ENCODE measurements at places on chromosomes 3 and 15. TPM values are rescaled to one million over a fixed set of nuclear protein-coding genes. Genes with fewer than 3 reads are reported as not detected.

Gene HCLS1
- 0.06 TPM for polyA plus RNA-seq

Gene SOX14
- polyA plus RNA-seq: not detected

DNA sequence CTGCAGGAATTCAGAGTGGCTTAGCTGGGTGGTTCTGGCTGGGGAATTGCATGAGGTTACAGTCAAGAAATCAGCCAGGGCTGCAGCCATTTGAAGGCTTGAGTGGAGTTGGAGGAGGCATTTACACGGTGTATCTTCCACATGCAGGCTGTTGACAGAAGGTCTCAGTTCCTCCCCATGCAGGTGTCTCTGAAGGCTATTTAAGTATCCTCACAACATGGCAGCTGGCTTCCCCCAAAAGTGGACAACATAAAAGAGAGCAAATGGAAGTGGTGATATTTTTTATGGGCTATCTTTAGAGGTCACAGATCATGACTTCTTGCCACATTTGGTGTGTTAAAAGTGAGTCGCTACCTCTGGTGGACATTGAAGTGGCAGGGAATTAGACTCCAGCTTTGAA lies 60.1 kb upstream of the SPRED1 start:
- no peak for DNase-seq

DNA sequence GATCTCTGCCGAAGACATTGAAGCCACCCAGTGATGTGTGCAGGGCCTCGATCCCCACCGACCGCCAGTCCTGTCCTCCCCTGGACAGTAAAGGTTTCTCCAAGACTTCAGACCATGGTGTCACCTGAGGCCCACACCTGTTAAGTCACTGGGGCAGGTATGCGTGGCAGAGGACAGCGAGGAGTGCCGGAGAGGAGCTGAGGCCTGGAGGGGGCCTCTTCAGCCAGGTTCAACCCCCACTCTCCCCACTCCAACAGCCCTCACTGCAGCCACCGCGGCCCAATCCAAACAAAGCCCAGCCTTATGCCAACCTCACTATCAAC lies 2.4 kb downstream of the GOLGA8B start:
- DNase-seq: no peak

DNA sequence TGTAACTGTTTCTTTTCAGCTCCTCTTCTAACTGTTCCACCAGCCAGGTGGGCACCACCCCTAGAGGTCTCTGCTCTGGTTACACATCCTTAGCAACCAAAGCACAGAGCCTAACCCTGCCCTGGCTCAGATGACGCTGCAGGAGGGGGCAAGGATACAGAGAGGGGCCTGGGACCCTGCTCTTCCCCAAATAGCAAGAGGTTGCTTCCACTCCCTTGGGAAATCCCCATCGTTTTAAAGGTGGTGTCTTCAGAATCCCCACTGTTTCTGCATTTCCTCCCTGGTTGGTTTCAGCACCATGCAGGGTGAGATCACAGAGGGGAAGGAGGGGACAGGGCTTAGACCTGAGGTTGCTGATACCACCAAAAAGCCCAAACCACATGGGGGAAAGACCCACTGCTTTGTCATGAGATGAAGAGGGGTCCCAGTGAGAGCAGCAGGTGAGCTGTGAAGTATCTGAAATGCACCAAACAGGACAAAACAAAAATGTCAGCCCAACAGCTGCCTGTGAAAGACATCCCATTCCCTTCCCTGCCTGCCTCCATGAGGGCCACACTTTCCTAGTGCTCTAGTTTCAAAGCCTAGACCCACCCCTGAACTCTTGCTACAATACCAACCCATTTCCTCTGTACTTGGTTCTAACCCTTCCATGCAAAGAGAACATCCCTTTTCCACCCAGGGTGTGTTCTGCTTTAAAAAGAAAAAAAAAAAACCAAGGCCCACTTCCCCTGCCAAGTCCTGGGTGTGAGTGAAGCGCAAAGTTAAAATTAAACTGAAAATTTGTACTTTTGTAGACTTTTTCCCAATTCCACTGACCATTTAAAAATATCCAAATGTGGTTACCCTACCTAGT lies 29.0 kb downstream of the ANP32A start:
- DNase-seq: peak; percentile 14

Data from mammary epithelial cell (primary cell).